ENCODE measurements at places on chromosomes 2 and 18.

DNA sequence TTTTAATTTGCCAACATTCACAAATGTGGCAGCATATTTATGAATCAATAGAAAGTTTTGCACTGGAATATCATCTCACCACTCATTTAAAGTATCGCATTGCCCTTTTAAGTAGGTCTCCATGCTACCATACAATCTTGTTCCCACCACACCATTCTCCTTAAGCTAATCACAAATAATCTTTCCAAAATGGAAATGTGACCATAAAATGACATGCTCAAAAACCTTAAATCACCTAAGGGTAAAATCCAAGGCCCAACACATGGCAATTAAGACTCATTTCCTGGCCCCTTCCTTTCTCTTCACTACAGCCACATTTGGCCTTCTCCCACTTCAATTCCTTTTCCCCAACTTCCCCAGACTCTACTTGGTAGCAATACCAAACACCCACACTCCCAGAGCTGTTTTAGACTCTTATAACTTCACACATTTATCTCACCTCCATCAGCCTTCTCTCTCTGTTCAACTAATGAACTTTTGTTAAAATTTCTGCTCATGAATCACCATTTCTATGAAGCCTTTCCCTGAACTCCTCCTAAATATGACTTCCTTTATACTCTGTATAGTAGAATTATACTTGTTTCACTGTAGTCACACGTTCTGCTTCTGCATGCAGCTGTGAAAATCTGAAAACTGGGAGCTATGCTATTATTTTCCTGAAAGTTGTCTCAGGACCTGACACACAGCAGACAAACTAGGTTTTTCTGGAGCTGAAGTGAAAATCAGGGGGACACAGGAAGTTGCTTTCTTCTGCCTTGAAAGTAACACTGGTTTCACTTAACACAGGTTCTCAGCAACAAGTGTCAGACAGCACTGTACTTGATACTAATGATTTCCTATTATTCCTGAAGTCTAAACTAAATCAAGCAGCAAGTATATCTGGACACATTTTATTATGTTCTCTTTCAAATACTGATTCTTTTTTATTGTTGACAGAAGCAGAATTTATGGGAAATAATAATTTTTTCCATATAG is 303.9 kb downstream of the ZEB2 start:
- no peak for DNase-seq

DNA sequence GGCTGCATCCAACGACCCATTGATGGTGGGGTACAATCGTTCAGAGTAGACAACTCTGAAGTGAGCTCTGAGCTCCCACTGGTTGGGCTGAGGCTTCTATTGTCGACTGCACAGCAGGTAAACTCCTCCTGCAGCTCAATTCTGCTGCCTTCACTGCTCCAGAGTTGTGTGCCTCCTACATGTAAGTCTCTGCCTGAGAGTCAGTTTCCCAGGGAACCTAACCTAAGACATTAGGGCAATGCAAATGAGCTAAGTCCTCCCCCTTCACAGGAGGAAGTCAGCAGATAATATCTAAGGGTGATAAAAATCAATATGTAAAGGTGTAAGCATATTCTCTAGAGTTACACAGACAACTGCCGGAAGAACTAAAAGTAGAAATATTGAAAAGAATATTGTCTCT is 22.5 kb upstream of the ACYP2 start:
- no peak for DNase-seq

- DNase-seq, result no peak
These were observed 195.2 kb downstream of the SH3BP4 start for GRCh38 chr2:235146871-235147565.

GRCh38 chr2:16666449-16666801 is 791 bp upstream of the CYRIA start:
- DNase-seq, result peak; percentile 53

DNA sequence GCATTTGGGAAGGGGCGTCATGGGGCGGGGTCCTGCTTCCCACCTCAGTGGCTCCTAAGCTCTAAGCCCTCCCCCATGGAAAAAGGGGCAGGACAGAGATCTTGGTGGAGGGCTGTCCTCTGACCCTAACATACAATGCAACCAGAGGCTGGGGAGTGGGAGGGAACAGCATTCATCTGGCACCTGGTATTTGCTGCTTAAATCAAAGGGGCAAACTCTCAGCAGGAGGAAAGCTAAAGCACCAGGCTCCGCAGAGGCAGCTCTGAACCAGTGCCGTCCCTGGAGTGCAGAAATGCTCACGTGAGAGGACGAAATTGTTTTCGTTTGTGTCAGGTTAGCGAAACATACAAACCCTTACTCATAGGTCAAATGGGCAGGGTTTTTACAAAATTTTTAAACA is 92.7 kb upstream of the PXDN start:
- no peak for DNase-seq

DNA sequence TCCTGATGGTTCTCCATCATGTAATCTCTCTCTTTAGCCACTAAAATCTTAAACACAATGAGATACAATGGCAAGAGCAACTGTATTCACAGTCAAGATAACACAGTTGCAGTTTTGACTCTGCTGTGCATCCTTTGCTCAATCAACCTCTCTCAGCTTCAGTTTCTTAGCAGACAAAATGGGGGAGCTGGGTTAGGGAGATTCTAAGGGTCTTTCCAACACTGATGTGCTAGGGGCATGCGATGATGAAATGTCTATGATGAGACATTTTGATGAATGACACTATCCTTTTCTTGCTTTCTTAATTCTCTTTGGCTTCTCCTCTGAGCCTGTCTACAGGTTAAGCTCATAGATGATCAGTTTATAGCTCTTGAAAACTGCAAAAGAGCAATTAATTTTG is 1.1 kb downstream of the SERPINB10 start:
- DNase-seq, result no peak

DNA sequence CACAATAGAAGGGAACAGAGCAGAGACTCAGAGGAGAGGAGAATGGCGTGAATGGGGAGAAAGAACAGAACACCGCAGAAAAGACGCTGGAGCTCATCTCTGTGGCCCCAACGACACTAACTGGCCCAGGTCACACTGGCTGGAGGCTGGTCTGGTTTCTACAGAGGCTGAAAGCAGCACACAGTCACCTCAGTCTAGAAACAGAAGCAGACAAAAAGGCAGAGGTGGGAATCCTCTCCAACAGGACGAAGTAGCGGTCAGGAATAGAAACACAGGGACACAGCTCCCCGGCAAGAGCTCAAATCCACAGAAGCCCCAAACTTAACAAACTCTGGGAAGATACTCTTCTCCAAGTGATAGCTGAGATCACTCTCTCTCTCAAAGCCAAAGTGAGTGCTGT is 9.2 kb downstream of the SLC66A2 start:
- DNase-seq, result no peak

DNA sequence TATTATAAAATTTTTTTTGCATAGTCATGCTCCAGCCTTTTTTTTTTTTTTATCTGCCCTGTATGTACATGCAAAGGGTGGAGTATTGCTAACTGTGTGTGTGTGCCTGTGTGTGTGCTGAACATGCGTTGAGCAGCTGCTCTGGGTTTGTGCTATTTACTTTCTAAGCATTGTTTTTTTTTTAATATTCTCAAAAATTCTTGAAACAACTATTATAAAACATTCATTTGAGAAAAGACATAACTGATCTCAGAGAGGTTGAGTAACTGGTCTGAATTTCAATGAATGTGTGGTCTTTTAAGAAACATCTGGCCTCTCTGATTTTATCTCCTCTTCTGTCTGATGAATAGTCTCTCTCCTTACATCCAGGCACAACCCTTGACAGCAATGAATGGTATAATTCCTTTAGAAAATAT is 366.0 kb upstream of the SLC14A2 start:
- peak; percentile 63 for DNase-seq

DNA sequence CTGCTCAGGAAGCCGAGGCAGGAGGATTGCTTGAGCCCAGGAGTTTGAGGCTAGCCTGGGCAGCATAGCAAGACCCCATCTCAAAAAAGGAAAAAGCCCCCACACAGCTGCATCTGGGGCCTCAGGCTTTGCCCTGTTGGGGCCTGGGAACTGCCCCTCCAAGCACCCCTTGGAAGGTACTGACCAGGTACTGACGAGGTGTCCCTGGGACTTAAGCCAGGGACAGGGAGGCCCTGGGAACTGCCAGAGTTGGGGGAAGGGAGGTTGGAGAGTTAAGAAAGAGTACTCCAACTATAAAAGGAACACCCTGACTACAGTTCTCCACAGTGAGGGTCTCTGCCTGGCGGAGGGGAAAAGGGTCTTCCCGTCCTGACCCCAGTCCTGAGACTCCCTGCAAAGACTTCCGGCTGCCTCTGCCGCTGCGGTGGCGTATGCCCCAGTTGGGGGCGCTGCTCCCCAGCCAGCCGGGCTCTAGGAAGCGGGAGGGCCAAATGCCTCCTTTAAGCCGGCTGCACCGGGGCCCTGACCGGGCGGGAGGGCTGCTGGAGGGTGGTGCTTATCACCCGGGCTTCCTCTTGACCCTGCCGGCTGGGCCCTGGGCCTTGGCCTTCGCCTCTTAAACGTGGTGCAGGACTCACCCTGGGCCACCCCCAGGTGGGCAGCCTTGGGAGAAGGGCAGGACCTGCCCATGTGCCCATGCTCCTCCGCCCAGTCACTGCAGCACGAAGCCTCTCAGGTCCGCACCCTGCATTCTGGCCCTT is 12.8 kb downstream of the SLC30A3 start:
- DNase-seq, result peak; percentile 23

GRCh38 chr2:69774984-69775982 is 33.3 kb downstream of the ANXA4 start:
- DNase-seq, result no peak

GRCh38 chr2:647691-648231 is 29.4 kb downstream of the TMEM18 start:
- no peak for DNase-seq

- DNase-seq, result no peak
These were observed 16.8 kb upstream of the PAX3 start for GRCh38 chr2:222315443-222316121.

- no peak for DNase-seq
These were observed 5.4 kb downstream of the TGFBRAP1 start for GRCh38 chr2:105324101-105324500.

GRCh38 chr2:2333076-2333475 is 2.0 kb upstream of the MYT1L start:
- DNase-seq, result no peak

- no peak for DNase-seq
These were observed 189.4 kb downstream of the GPD2 start for GRCh38 chr2:156625360-156626170.

DNA sequence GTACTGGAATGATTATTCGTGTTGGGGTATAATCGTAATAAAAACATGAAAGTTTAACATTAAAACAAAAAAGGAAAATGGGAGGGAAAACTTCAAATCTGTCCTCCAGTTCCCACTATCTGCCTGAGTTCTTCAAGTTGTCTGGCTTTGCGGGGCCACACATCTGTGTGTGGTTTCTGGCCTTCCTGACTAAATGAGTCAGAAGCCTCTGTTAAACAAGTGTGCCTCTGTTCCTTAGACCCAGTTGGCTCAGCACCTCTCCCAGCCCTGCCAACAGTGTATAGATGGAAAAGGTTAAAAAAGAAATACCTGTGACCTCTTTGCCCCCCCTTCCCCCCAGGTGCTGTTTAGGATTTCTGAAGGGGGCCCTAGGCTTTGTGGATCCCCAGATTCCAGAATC is 30.2 kb downstream of the XDH start:
- DNase-seq, result peak; percentile 91

Measured in fibroblast of skin of right quadriceps (primary cell).